ENCODE measurements at places on chromosomes 3 and 15.
A peak's percentile ranks its signal among the peaks of the same experiment; 100 is the strongest.

GRCh38 chr3:15319575-15319974 is 12.8 kb downstream of the SH3BP5 start:
- peak; percentile 28 for DNase-seq

- DNase-seq = no peak
Measured at GRCh38 chr3:43862992-43863805, 172.5 kb downstream of the ABHD5 start.

DNA sequence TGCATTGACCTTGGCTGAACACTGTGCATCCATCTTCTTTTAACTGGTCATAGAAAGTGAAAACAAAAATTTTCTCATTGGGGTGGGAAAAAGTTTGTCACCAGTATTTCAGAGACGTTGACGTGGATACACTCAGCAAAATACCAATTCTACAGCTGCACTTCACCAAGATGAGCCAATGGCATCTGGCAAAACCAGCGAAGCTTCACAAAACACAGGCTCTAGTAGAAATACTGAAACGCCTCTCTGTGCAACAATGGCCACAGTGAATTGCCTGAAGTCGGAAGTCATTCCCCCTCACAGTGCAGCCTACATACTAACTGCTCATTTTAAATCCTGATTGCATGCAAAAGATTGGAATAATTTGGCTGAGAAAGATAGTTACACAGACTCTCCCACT is 17.0 kb downstream of the PCYT1A start:
- DNase-seq = no peak

- no peak for DNase-seq
Measured at GRCh38 chr3:65935724-65936123, 103.0 kb downstream of the MAGI1 start.

GRCh38 chr15:40097968-40098476 is 10.7 kb downstream of the BMF start:
- DNase-seq = no peak

DNA sequence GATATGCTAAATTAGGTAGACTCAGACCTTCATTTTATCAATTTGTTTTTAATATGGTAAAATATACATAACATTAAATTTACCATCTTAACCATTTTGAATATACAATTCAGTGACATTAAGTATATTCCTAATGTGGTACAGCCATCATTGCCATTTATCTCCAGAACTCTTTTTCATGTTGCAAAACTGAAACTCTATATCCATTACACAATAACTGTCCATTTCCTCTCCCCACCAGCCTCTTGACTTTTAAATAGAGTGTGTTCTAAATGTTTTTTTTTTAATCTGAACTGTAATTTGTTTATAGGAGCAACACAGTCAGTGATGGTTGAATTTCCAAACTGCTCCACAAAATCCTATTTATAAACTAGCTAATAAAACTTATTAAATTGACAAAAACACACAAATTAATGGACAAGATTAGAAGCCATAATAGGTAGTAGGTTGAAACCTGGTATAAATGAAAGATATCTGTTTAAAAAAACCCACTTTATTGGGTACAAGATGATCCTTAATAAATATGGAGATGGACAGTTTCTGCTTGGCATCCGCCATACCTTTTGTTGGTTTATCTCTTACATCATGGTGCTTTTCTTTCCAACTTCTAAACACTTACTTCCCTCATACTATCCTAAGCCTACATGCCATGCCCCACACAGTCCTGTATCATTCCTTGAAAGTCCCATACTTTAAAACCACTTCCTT is 142.4 kb downstream of the ZPLD1 start:
- DNase-seq = no peak

- DNase-seq = no peak
Measured at GRCh38 chr3:58868097-58868779, 181.6 kb downstream of the CFAP20DC start.

Measured in NCI-H524 treated with DMSO at 0.1 percent for 48 hours (cell line).